Tibial nerve (tissue), 4 donors: ENCODE measurements at places on chromosomes 3 and 15. TPM values are rescaled to one million over a fixed set of nuclear protein-coding genes. Genes with fewer than 3 reads are reported as not detected.

GRCh38 chr3:110184536-110184935, 847.2 kb upstream of the DPPA4 start:
- H3K36me3 ChIP-seq = no peaks in the 10 kb centered on the region
- DNase-seq = no peak
- H3K4me1 ChIP-seq = peaks cover 15% of the 10 kb centered on the region
- H3K4me3 ChIP-seq = no peak overlapping the region

DNA sequence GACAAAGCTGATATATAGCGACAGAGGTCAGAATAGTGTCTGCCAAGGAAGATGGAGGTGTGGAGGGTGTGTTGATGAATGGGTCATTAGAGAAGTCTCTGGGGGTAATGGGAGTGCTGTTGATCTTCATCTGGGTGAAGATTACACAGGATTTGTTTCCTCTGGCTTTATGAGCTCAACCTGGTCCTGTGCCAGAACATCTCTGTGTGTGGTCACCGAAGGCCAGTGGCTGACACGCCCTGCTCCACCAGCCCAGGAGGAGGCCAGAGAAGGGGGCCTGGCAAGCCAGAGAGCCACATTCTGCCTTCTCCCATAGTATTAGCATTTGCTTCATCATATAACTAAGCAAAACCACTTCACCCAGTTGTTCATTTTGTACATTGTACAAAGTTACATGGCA, 121.1 kb downstream of the ZNF621 start:
- DNase-seq = peak; percentile 25
- H3K27ac ChIP-seq = no peak overlapping the region
- H3K4me1 ChIP-seq = no peaks in the 10 kb centered on the region
- H3K27me3 ChIP-seq = no peaks in the 10 kb centered on the region
- no peak overlapping the region for H3K4me3 ChIP-seq
- H3K36me3 ChIP-seq = no peaks in the 10 kb centered on the region

The AZI2 gene
- total RNA-seq = 75.9 TPM

DNA sequence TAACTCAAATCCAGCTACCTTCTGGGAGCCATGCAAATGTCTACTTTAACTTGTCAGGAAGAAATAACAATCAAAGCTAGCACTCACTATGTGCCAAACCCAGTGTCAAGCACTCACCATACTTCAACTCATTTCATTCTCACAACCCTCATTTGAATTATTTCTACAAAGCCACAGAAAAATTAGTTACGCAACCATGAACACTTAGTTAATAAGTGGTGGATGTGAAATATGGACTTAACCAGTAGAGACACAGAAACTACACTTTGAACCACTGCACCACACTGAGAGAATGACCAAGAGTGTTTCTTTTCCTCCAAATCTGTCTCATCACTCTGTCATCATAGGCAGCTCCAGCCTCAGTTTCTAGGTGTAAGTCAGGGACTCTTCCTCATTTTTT, 91.0 kb upstream of the MBNL1 start:
- H3K4me1 ChIP-seq = no peaks in the 10 kb centered on the region
- H3K27ac ChIP-seq = no peak overlapping the region
- H3K36me3 ChIP-seq = no peaks in the 10 kb centered on the region
- H3K4me3 ChIP-seq = no peak overlapping the region
- H3K27me3 ChIP-seq = no peaks in the 10 kb centered on the region

The HIGD2B gene
- not detected for total RNA-seq

The CLDN16 gene
- not detected for total RNA-seq
